ENCODE measurements at places on chromosomes 12 and 14.

GRCh38 chr12:4451694-4452093 lies 6.1 kb upstream of the FGF6 start:
- DNase-seq = no peak

DNA sequence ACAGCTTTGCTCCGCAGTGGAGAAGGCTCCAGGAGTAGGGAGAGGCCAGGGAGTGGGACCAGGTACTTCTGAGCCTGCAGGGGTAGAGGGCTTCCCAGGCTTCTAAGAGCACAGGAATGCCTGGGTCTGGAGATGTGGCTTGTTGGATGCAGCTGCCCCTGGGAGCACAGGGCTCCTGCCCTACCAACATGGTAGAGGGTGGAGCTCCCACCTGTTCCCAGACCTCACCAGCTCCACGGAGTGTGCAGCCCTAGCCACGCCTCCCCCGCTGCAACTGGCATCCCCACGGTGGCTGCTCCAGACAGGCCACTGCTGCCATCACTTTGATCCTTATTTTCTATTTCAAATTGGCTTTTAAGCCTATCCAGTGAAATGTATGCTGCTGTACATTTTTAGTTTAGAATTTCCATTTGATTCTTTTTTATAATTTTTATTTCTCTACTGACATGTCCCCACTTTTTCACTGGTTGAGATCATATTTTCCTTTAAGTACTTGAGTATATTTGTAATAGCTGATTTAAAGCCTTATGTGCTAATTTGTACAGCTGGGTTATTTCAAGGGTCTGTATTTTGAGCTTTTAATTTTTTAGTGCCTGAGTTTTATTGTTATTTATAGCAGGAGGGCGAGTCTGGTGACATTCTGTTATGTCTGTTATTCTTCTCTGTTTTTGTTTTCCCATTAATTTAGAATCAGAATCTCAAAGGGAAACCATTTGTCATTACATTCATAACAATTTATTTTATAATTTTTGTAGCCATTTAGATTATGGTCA lies 78.0 kb downstream of the DERA start:
- no peak for DNase-seq

DNA sequence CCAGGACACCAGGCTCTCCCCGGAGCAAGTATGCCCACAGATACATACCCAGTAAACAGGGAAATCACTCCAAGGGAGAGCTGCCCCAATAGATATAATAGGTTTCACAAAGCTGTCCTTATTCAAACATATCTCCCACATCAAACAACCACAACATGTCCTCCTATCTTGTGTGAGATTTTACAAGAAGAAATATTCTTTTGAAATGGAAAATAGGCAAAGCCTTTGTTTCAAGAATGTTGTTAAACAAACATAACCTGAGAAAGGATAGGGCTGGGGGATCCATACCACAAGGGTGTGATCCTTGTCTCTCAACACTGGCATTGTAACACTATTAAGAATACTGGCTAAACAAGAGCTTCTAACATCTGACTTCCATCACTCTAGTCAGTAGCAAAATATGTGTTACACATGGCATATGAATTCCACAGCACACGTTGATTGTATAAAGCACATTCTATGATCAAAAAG lies 32.9 kb downstream of the LGR5 start:
- no peak for DNase-seq

- DNase-seq = no peak
These were observed 32.0 kb downstream of the SSPN start for GRCh38 chr12:26227361-26227745.

Data from DMS53 (cell line).